ENCODE measurements at places on chromosomes 6 and 20.
A peak's percentile ranks its signal among the peaks of the same experiment; 100 is the strongest.

- DNase-seq = no peak
Measured at GRCh38 chr6:158910484-158911440, 89.2 kb downstream of the RSPH3 start.

- no peak for DNase-seq
Measured at GRCh38 chr20:14210146-14210545, 127.3 kb downstream of the FLRT3 start.

DNA sequence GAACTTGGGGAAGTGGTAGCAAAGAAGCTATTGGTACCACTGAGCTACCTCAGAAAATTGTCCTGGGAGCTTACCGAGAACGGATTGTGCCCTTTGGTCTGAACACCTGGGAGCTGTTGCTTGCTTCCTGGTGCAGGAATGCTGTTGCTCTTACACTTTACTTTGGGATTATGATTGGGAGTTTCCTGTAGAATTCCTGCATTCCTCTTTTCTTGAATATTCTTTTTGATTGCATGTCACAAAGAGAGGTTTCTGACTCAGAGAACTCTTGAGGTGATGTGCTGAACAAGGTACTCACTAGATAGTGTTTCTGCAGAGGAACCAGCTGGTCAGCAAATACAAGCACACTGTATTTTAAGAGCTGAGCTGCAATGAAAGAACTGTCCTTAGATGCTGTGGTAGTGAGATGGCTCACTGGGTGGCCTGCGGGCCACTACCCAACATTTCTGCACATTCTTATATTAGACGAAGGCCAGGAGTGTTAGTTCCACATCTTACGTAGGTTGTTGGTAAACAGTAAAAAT lies 35.0 kb downstream of the LRRC1 start:
- no peak for DNase-seq

DNA sequence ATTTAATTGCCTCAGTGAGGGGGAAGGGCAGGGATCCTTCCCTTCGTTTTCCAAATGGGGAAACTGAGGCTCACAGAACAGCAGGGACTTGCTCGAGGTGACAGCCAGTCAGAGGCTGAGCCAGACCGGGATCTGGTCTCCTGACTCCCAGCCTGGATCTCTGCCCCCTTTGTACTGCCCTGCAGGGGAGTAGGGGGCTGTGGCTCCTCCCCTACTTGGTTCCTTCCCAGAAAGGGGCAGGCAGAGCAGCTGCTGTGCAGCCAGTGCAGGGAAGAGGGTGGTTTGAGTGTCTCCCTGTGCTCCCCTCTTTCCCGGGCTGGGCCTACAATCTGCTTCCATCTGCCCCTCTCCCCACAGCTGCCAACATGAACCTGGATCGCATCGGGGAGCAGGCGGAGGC lies 37.6 kb downstream of the UQCC2 start:
- no peak for DNase-seq

GRCh38 chr6:28794175-28795002 lies 129.4 kb downstream of the TRIM27 start:
- no peak for DNase-seq

DNA sequence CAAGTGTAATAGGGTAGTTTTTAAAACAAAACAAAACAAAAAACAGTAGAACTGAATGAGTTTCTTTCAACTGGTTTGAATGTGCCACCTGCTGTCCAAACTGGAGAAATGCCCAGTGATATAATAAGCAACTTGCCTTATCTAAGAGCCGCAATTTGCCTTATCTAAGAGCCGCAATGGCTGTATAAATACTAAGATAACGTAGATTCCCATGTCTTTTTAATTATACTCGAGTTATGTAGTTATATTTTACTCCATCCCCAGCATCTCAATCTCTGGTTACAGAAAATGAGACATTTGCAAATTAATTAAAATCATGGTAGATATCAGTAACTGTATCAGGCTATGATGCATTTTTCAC lies 67.2 kb downstream of the RPP40 start:
- DNase-seq = no peak

DNA sequence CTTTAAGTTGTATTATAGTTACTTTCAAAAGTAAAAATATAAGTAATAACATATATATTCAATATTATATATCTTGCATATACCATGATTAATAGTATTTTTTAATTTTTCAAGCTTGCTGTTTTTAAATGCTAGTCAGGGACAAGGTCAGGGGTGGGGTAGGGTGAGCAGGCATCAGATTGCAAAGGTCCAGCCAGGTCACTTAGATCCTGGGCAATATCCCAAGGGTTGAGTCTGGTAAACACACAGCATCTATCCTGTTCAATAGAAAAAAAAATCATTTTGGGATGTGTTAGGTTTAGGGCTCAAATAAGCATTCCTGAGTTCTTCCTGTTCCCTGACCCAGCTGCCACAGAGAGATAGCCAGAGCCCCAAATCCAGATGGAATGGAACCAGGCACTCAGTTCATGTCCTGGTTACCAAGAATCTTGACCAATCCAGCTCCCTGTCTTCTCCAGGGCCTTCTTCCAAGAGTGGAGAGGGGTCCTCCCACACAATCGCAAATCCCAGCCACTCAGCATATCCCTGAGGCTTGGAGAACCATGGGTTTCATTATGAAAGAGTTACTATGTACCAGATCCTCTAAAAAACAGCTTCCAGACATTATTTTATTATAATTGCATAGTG lies 134.9 kb upstream of the TOP1 start:
- no peak for DNase-seq

DNA sequence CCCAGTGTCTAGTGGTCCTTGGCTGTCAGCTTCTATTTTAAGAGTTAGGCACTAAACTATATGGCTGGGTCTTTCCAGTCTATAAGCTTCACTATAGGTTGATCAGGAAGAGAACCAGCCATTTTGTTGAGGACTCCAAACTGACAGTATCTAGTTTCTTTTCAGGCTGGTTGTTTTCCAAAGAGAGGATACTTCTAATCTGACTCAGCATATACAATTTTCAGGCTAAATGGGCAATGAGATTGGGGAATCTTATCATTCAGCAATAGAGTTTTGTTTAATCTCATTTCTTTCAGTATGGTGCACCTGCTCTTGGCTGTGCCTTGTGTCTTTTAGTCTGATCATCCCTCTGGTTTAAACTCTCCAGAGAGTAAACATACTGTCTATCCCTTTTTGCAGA lies 20.4 kb upstream of the CTAGE9 start:
- DNase-seq = no peak

DNA sequence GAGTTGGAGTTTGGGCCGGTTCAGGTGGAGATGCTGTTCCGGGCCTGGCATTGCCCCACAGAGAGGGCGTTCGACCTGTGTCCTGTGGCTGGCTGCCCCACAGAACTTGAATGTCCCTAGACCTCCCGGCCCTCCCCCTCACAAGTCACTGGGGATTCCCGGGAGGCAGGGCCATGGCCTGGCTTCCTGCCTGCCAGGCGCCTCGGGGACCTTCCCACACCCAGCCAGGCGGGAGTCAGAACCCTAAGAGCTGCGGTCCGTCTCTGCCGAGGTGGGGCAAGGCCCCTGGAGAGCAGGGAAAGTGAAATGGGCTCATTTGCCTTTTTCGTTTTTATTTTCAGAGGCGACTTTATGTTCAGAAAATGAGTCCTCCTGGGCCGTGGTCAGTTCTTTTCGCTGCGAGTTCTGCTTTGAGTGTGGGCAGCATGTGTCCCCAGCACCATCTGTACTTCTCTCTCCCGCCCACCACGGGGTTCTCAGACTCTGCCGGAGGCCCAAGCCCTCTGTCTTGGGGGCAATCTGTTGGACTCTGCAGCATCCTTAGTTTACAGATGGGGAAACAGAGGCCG lies 8.5 kb downstream of the RBM38 start:
- DNase-seq = no peak

GRCh38 chr6:162653808-162654207 lies 73.8 kb downstream of the PRKN start:
- peak; percentile 43 for DNase-seq

DNA sequence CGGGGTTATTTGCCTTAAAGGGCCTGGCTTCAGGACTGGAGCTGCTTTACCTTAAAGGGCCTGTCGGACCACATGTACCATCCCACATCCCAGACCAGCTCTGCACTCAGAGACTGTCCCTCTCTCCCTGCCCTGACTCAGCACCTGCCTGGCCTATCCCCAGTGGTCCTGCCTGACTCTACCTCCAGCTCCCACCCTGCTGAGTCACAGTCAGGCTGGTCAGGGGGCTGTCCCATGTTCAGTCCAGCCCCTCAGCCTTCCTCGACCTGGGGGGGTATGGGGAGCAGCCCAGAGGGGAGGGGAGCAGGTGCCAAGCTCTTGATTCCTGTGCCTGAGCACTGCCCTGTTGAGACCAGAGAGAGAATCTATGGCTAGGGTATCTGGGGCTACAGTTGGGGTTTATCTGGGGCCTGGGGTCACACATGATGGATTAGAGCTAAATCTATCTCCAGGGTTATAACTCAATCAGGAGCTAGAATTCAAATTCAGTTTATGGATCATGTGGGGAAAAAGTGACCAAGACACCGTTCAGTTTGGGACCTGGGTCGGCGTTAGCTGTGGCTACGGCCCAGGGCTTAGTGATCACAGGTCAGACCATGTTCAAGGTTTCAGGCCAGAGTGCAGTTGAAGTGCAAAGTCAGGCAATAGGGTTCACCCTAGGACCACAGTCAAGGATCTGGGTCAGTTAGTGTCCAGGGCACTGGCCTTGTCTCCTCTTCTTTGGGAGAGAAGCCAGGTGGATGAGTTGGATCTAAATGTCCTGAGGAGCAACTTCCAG lies 9.4 kb upstream of the TRIB3 start:
- DNase-seq = no peak

- no peak for DNase-seq
Measured at GRCh38 chr20:44470327-44470726, 5.3 kb upstream of the TTPAL start.

DNA sequence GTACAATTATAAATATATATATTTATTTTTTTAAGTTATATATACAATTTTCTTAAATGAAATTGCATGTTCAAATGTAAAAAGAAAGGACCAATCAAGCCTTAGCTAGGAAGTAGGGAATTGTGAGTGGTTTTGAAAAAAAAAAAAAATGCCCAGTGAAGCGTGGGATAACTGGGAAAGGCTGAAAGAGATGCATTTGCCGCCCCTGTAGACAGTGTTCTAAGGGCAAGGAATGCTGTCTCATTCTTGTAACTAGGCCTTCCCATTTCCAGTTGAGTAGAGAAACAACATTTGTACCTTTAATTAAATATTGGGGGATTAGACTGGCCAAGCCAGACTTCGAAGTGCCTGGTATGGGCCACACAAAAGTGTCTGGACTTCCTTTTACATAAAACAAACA lies 430.1 kb upstream of the SLC35B3 start:
- no peak for DNase-seq

GRCh38 chr6:41442352-41442672 lies 103.9 kb upstream of the FOXP4 start:
- no peak for DNase-seq

DNA sequence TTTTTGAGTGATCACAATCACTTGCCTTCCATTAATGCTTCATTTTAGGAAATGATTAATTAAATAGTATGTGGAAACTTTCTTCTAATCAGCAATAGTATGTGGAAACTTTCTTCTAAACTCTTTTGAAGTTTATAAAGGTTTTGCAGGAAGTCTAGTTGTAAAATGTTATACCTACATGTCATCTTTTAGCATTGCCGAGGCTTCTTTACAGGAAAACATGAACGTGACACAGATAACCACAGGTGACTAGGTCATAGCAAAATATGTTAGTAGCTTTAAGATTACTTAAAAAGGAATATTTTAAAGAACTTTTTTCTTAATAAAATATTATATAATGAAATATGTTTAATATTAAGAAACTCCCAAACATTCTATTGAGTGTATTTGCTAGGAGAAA lies 56.8 kb downstream of the SMAP1 start:
- DNase-seq = no peak

- peak; percentile 86 for DNase-seq
Measured at GRCh38 chr6:125749865-125750691, 646 bp downstream of the HEY2 start.

DNA sequence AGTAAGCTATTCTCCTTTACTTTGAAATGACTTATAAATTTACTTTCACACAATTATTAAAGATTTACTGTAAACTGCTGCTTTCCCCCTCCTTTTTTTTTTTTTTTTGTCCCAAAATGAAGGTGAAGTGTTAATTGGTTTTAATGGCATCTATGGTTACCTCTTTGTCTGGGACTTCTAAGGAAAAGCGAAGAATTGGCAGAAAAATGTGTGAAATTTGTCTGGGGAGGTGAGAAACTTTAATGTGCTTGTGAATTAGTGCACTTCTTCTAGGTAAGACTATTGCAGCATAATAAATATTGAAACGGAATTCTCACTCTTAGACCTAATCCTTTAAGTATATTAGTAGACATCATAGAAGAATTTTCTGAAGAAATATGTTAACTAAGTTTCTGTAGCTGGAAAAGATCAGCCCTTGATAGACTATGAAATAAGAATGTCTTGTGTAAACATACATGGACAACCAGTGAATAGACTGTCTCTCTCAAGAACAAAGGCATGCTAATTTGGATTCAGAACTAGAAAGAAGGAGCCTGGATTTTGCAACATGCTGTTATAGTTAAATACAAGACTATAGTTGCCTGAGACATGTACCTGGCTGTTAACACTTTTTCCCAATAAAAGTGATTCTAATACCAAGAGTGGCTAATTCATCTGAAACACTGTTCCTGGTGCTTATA lies 23.9 kb downstream of the FLRT3 start:
- DNase-seq = no peak

DNA sequence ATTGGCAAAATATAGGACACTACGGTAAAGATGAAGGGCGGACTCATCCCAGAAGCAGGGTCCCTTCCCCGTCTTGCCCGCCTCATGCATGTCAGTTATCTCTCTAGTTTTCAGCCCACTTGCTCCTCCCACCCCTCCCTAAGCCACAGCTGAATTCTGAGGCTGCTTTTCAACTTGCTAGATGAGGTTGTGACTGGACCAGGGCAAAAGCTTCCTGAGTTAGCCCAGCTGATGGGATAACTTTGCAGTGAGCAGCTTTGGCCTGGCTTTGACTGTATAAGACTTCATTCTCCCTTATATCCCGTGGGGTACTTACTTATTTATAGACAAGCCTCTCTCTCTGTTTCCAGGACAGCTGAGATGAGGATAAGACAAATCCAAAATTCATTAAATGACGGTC lies 23.2 kb downstream of the GHRH start:
- DNase-seq = no peak

DNA sequence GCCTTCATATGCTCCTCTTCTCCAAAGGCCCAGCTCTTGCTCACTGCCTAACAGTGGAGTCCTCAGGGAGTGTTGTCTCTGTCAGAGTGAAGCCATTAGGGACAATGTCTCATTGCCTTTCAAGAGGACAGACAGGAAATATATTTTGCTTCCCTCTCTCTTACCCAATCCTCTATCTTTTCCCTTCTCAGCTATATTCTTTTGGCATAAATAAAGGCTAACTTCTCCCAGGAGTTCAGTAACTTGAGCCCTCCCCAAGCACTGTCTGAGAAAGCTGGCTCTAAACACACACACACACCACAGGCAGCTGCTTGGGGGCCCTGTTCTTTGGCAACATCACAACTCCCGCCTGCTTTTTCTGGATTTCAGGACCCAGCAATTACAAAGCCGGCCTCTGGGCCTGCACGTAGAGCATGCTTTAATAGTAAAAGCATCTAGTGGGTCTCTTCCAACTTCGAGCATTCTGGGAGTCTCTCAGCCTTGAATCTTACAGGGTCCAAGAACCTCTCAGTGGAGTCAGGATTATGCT lies 34.7 kb upstream of the LAMA4 start:
- DNase-seq = no peak

- DNase-seq = no peak
Measured at GRCh38 chr6:35185302-35185681, 28.5 kb upstream of the SCUBE3 start.

- DNase-seq = no peak
Measured at GRCh38 chr20:47758517-47759450, 26.5 kb downstream of the SULF2 start.
